ENCODE measurements at places on chromosomes 16 and 17. TPM values are rescaled to one million over a fixed set of nuclear protein-coding genes. Genes with fewer than 3 reads are reported as not detected.

Gene HCRT
- not detected for total RNA-seq

Gene CD300E
- total RNA-seq = not detected

GRCh38 chr16:76661691-76662235 lies 384.6 kb downstream of the CNTNAP4 start:
- no peak for DNase-seq

DNA sequence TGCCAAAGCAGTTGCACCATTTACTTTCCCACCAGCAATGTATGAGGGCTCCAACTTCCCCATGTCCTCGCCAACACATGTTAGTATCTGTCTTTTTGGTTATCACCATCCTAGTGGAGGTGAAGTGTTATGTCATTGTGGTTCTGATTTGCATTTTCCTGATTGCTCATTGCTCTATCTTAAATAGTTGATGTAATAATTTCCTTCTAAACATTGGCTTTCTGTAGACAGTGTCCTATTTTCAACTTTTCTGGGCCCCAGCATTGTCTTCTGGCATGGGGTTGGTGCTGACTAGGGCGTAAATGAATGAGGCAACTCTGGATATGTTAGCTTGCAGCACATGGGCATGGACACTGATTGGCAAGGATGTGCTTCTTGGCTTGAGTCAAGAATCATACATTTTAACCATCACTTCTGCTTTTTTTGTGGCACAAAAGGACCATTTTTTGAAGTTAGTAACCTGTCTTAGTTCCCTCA lies 25.1 kb downstream of the PLCG2 start:
- DNase-seq = no peak

Gene BCKDK
- total RNA-seq = 55.3 TPM

DNA sequence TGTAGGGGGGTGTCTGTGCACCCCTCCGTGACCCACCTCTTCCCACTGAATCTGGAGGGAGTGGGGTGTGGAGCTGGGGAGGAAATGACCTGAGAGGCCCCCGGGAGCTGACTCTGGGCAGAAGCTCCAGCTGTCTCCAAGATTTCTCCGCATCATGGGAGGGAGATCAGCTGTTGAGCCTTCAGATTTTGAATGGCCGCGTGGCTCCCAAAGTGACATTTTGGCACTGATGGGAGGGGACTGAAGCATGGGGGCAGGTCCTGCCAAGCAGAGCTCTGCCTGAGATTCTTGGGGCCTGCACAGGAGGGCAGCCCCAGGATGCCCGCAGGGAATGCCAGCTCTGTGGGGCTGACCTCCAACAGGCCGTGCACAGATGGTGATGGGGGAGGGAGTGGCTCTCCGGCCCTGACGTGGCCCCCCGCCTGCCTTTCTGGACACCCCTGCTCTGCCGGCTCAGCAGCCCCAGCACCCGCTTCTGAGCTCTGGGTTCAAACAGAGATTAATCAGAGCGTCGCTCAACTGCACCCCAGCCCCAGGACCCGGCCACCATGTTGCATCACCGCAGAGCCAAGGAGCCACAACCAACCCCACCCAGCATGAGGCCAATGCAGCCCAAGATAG lies 25.3 kb upstream of the UBE2I start:
- DNase-seq = no peak

DNA sequence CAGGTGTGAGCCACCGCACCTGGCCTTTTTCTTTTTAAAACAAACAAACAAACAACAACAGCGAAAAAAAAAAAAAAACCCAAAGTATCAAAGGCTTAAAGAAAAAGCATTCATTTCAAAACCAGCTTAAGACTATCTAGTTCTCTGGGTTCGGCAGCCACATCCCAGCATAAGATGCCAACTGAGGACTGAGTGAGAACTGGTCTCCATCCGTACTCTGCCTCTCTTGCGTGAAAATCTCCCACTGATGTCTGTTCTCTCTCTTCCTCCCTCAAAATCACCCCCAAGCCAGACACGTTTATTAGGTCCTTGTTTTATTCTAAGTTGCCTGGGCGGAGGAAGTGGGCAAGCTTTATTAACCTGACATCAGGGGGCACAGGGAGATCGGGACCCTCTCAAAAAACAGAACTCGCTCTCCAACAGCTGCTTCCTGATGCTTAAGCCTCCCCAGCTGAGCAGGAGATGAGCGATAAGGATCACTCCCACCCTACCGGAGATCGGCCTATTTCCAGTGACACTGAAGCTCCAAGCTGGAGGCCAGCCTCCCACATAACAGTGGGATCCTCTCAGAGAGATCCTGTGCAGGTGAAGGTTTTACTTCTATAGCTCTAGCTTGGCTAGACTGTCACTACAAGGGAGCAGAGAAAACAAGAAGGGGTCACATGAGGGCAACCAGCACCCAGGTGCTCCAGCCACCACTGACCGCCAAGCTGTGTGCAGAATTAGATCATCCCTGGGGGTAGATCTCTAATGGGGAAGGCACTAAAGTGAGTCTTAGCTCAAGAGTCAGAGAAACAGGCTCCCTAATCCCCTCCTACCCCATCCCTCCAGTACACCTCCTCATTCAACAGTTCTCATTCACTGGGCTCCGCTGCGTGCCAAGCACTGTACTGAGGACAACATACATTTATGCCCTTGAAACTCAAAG lies 13.6 kb downstream of the CDC42EP4 start:
- DNase-seq = no peak

- peak; percentile 56 for DNase-seq
These were observed 42.8 kb upstream of the ZC3H18 start for GRCh38 chr16:88527186-88527936.

- DNase-seq = no peak
These were observed 235.8 kb upstream of the NLRP1 start for GRCh38 chr17:5819921-5820685.

GRCh38 chr17:16052486-16052885 lies 52.9 kb downstream of the TTC19 start:
- DNase-seq = no peak

- DNase-seq = peak; percentile 84
These were observed 19.6 kb upstream of the PHF12 start for GRCh38 chr17:28970879-28971278.

GRCh38 chr16:17307504-17307903 lies 163.3 kb downstream of the XYLT1 start:
- DNase-seq = no peak

DNA sequence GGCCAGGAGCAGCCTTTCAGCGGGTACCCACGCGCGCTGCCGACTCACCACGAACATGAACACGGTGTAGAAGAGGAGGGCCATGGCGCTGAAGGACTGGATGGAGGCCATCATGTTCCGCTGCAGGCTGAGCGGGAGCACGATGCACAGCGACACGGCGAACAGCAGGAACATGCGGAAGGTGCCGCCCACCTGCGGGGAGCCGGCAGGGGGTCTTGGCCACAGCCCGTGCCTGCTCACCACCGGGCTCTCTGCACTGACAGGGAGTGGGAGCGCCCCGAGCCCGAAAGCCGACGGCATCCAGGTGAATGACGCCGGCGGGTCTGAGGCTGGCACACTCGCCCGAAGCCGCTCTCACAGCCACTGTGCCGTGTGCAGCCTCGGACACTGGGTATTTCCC lies 13.0 kb downstream of the SLC38A10 start:
- no peak for DNase-seq

Measured in G401 (cell line).